Pulmonary artery endothelial cell (primary cell): ENCODE measurements at places on chromosomes 7 and 10. TPM values are rescaled to one million over a fixed set of nuclear protein-coding genes. Genes with fewer than 3 reads are reported as not detected.

DNA sequence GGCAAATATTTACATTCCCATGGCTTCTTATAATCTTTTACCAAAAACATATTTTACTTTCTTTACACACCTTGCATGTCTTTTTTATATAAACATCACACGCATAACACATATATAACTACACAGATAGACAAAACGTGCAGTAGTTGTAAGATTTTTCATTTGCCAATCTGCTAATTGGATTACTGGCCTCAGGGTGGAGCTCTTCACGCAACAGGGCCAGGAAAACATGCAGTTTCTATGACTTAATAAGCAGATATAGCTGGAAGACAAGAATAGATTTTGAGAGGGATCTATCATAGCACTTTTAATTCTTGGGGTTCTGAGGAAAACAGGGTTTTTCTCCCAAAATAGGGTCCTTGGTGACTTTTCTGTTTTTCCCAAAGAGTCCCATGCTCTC, 12.7 kb downstream of the ACADSB start:
- no peak for DNase-seq

- no peak for DNase-seq
Measured at GRCh38 chr10:78972160-78972946, 96.4 kb upstream of the ZMIZ1 start.

GRCh38 chr7:2480070-2480408, 3.8 kb upstream of the GRIFIN start:
- no peak for DNase-seq

Gene MYH16
- total RNA-seq, result 0.21 and 0.53 TPM in 2 replicates

Gene ZNF736
- total RNA-seq, result 5.5 and 10.8 TPM in 2 replicates

DNA sequence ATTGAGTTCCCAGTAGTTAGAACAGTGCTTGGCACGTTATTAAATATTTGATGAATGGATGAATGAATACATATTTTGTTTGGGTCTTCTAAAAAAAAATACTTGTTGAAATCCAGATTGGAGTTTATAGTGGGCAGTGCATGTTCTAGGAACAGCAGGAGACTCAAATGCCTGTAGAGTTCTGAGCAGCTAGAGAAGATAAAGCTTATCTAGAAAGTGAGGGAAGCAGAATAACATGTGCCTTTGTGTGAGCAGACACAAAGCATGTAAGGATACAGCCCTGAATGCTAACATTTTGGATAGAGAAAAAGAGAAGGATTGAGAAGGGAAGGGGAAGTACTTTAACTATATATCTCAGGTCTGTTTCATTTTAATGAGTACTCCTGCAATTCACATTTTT, 71.9 kb downstream of the SRI start:
- no peak for DNase-seq

GRCh38 chr7:4013793-4014192, 668.3 kb upstream of the FOXK1 start:
- DNase-seq, result no peak

Gene ELN
- 0.20 and 0.21 TPM in 2 replicates for total RNA-seq

- no peak for DNase-seq
Measured at GRCh38 chr10:112607506-112607905, 160.5 kb downstream of the VTI1A start.

DNA sequence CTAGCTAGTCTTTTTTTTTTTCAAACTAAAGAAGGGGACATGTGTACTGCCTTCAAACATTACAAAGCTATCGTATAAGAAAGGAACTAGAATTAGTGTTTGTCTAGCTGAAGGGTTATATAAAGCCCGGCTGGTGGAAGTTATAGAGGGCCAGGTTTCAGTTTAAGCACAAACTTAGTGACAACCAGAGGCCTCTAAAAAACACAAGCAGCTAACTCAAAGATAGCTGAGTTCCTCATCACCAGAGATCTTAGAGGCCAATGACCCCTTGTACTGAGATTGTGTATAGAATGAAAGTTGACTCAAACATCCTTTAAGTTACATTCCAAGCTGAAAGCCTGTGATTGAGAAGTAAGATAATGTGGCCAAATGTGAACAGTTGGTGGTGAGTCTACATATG, 28.1 kb upstream of the SGMS1 start:
- no peak for DNase-seq

DNA sequence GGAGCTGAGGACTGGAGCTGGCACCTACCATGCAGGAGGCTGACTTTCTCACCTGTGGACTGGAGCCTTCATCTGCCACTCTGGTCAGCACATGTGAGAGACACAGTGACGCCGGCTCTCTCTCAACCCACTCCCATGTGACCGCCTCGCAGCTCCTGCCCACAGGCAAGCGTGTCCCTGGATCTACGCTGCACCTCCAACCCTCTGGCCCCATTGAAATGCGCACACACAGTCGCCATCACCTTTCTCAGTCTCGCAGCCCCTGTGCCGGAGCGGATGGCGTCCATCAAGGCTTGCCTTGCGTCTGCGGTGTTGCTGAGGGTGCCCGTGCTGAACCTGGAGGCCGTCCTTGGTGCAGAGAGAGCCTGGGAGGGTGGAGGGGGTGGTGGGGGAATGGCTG, 242.2 kb upstream of the GRB10 start:
- no peak for DNase-seq

GRCh38 chr10:3127921-3128320, 44.7 kb downstream of the PITRM1 start:
- DNase-seq, result no peak

GRCh38 chr7:76051840-76052239, 3.9 kb downstream of the MDH2 start:
- no peak for DNase-seq
